ENCODE measurements at places on chromosomes 2 and 18.

DNA sequence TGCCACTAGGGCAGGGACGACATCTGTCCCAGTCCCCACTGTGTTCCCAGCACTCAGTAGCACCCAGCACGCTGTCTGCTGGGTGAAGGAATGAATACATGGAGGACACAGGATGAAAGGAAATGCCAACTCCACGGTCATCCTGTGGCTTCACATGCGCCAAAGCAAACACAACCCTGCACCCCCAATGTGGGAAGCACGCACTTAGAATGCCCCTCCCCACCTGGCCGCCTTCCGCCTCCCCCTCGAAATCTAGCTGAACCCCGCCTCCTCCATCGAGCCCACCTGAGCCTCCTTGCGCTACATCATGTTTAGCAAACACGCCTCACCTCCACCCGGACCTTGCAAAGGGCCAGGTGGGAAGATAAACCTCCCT, 33.9 kb downstream of the ADCY3 start:
- DNase-seq = no peak

DNA sequence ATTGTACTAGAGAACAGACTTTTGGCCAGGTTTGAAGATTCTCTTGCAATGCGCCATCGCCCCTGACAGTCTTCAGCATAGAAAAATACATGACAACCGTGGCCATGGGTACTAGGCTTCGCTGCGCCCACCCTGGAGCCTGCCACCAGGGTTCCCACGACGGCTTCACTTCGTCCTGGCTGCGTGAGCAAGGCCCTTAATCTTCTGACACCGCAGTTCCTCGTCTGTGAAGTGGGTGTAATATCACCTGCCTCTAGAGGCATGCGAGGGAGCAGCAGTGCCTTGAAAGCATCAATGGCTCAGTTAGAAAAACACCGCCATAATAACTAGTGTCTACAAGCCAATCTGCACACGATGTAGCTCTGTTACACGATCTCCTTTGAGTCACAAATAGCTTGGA, 175.2 kb upstream of the HS6ST1 start:
- no peak for DNase-seq

- DNase-seq = no peak
These were observed 1531.9 kb upstream of the ACVR2A start for GRCh38 chr2:146312899-146313298.

- DNase-seq = no peak
These were observed 19.7 kb downstream of the NCOA1 start for GRCh38 chr2:24510771-24511170.

- DNase-seq = no peak
These were observed 1668.2 kb upstream of the SLC39A10 start for GRCh38 chr2:193988784-193989183.

GRCh38 chr2:193679847-193680246, 1485.1 kb upstream of the TMEFF2 start:
- no peak for DNase-seq
